ENCODE measurements at places on chromosomes 3 and 15. TPM values are rescaled to one million over a fixed set of nuclear protein-coding genes. Genes with fewer than 3 reads are reported as not detected.

The SLC22A13 gene
- total RNA-seq, result not detected

DNA sequence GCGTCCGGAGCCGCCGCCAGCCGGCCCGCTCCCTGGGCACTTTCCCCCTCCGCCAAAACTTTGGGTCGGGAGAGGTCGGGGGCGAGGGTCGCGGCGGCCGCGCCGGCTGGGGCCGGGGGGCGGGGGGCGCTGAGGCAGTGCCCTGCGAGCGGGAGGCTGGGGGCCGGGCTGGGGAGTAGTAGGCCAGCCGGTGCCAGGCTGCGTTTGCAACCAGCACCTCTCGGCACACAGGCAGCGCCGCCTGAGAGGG is 452 bp downstream of the BBX start:
- DNase-seq, result no peak

DNA sequence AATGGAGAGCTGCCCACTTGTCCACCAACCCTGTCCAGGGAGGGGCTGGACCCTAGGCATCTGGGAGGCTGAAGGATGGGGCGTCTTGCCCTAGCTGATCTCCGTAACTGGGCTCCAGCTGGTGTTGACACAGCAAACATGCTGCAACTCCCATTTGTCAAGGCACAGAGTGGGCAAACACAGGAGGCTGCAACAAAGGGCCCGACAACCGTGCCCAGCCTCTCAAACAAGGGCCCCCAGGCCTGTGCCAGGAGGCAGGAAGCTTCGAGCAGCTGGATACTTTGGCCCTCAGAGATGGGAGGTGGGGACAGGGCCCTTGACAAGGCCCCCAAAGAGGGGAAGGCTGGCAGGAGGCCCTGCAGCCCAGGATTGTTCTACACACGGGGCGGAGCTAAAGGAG is 64.2 kb upstream of the TMEM115 start:
- DNase-seq, result no peak

DNA sequence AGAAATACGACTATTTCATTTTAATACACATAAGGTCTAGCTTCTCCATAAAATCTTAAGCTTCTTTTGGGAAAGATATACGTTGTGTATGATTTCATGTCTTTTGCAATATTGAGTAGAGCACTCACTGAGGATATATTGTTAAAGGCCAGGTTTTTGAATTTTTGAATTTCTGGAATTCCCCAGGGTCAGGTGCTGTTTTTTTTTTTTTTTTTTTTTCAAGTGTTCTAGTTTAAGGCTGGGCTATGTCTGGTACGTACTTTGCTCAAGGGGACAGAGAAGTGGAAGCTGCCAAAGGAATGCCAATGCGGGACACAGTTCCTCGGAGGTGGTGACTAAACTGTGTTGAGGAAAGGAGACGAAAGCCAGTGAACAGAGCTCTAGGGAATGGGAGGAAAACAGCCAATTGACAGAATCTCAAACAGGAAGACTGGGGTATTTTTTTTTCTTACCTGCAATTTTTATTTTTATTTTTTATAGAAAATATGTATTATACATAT is 510.5 kb upstream of the CBLB start:
- DNase-seq, result no peak

GRCh38 chr15:69574506-69574905 is 121.9 kb downstream of the RPLP1 start:
- no peak for DNase-seq

DNA sequence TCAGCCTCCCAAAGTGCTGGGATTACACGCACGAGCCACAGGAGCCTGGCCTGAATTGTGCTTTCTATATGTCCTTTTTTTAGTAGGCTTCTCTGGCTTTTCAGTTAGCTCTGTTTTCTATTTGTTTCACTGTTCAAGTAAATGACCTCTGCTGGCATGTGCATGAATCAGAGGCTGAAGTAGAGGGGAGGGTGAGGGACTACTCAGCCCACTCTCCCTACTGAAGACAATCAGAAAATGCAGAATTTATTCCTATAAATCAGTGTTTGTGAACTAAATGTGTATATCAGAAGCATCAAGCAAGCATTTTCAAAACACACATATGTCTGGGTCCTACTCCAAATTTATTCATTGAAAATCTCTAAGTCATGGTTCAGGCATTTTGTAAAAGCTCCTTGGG is 45.0 kb downstream of the ZMAT3 start:
- no peak for DNase-seq

DNA sequence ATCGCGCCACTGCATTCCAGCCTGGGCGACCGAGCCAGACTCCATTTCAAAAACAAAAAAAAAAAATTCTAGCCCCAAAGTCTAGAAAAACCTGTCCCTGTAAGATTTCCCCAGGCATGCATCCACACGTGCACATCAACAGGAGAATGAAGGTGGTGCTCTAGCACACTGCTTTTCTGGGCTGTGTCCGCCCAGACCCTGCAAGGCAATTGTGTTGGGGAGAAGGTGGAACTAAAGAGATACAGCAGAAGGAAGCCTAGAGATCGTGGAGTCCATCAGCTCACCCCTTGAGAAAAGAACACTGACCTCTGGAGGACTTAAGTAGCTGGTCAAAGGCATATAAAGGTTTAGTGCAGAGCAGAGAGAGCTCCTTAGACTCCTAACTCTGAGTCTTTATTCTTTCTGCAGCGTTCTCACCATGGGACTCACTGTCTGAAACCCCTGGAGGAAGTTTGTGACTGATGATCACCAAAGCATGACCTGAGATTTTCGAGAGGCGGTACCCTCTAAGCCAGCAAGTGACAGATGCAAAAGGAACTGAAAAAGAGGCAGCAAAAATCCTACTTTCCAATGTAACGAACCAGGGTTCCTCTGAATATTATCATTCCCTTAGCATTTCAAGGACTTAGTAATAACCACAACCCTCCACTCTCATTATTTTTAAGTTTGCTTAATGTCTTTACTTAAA is 179.8 kb downstream of the MEX3B start:
- DNase-seq, result no peak

The IL17RC gene
- 33.7 TPM for total RNA-seq

DNA sequence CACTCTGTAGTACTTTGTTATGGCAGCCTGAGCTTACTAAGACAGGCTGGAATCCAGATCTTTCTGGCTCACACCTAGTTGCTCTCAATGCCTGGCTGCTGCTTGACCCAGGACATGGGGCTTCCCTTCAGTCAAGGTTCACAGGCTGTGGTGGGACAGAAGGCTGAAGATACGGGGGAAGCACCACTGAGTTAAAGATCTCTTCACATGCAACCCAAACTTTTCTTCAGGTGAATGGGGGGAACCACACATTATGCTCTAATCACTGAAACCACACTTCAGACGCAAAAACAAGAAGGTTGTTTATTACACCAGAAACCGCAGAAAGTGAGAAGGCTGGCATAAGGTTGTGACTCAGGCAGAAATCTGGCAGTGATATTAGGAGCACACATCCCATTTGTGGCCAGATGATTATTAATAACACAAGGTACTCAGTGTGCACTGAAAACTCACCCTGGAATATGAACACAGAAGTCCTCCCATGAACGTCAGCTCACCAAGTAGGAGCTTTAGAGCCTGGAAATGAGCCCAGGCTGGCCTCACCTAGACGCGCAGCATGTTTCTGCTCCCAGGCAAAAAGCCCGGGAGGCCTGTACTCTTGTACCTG is 230.5 kb upstream of the CHRNA7 start:
- no peak for DNase-seq

The CASR gene
- not detected for total RNA-seq

DNA sequence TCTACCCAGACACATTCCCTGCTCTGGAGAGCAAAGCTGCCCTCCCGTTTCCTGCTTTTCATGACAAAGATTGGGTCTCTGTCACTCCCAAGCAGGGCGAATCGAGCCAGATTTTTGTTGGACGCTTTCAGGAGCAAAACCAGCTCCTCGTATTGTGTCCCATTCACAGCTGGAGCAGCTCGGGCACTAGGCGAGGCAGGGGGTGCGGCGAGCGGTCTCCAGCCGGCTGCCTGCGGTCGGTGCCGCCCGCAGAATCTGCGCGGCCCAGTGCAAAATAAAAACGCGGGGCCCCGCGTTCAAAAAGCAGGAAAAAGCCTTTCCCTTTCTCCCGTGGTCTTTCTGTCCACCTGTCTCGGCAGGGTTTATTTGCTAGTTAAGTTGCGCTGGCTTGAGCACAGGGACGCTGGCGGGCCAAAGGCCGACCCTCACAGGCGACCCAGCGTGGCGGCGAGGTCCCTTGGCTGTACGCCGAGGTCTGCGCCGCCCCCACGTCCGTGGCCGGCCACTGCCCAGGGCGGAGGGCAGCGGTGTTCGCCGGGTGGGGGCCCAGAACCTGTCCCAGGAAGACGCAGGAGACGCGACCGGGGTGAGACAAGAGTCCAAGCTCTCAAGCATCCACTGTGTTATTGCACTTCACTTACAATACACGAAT is 71.2 kb downstream of the CYP19A1 start:
- DNase-seq, result no peak

- DNase-seq, result no peak
These were observed 1.6 kb upstream of the TKT start for GRCh38 chr3:53257465-53257864.

The CISH gene
- total RNA-seq, result 13.2 TPM

GRCh38 chr3:102165367-102165766 is 269.4 kb upstream of the ZPLD1 start:
- DNase-seq, result no peak

- no peak for DNase-seq
These were observed 4.0 kb downstream of the RASSF1 start for GRCh38 chr3:50336452-50337174.

GRCh38 chr3:49670940-49671290 is 3.2 kb upstream of the APEH start:
- no peak for DNase-seq

GRCh38 chr15:48929661-48930060 is 34.1 kb downstream of the SHC4 start:
- DNase-seq, result no peak

The CERS3 gene
- not detected for total RNA-seq

DNA sequence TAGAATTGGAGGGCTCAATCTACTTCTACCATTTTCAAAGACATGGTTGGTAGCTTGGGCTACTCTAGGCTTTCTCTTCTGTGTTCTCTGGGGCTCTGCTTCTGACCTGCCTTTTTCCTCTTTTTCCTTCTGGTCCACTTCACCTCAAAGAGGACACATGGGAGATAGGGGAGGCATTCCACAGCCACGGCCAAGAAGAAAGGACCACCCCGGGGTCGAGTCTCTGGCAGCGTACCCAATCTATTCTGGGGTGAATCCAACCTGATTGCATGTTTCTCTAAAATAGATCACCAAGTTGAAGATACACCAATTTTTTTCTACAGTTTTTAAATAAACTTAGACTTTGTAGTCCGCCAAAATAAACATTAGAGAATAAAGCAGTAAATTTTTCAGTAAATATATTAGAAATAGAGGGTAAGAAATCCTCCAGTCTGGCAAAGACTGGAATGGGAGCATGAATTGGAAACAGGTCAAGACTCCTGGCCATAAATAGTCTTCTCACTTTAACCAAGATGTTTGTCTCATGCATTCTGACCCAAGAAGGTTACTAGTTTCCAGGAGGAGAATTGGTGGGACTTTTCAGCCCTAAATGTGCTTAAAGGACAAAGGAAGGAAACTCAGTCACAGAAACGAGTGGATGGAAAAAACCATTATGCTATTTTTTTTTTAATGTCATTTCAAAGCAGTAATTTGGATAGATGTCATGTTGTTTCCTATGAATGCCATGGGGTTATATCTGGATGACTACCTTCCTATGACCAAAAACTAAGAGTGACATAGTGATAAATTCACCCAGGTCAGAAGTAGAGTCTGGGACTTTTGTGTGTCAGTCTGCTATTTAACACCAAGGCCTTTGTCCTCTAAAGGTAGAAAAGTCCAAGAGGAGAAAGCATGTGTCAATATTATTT is 71.3 kb upstream of the PHLDB2 start:
- DNase-seq, result no peak

DNA sequence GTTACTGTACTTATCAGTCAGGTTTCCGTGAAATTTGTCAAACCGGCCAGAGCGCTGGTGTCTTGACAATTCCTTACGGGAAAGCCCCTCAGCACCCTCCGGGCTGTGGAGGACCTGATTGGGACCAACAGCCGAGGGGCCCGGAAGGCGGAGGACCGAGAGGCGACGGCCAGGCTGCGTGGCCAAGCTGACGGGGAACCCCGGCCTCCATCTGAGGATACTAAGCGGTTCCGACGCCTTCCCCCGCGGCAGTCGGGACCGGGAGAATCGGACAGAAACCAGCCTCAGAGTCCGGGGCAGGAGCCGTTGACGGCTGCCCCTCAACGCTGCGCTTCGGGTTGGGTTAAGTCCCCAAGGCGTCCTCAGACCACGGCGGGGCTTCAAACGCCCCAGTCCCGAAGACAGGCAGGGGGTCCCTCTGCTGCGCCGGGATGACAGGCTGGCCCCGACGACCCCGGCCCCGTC is 499 bp downstream of the ALDH1A2 start:
- DNase-seq, result peak; percentile 68

DNA sequence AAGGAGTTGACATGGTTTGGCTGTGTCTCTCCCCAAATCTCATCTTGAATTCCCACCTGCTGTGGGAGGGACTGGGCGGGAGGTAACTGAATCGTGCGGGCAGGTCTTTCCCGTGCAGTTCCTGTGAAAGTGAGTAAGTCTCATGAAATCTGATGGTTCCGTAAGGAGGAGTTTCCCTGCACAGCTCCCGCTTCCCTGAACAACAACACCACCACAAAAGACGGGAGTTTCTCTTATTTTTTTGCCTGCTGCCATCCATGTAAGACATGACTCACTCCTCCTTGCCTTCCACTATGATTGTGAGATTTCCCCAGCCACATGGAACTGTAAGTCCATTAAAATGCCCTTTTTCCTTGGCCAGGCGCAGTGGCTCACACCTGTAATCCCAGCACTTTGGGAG is 22.7 kb downstream of the XXYLT1 start:
- DNase-seq, result no peak

GRCh38 chr3:155497930-155498647 is 204.6 kb upstream of the STRIT1 start:
- DNase-seq, result no peak

The NR2E3 gene
- not detected for total RNA-seq

DNA sequence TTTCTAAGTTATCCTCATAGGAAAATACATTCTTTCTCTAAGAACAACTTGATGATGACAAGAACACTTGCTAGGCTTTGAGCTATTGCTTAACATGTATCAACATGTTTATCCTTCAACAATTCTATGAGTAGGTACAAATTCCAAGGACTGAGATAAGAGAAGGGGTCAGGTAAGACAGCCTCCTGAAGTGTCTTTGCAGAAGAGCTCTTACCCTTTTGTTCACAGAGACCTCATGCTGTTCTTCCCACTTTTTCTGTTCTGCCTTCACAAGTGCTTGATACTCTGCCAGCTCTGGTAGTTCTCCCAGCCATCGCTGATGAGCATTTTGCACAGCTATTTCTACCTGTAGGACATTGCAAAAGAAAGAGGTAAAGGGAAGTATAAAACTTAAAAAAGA is 50.9 kb downstream of the CEP152 start:
- DNase-seq, result no peak

DNA sequence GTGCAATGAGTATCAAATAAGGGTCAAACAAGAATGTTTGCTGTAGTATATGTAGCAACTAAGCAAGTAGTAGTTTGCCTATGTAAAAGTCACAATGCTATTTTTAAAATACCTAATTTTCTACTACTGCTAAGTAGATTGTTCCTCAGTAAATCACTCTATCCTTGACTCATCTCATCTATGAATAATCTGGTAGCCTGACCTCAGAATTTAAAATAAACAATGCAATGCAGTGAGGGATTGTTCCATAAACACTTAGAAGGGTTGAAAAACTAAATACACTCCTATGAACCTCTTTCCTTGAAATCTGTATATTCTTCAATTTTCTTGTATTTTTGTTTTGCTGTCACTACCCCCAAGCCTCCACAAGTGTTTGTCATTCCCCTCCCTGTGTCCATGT is 253.3 kb downstream of the TBC1D5 start:
- no peak for DNase-seq
